NCI-H2171 (cell line): ENCODE measurements at places on chromosomes 13 and 19.

DNA sequence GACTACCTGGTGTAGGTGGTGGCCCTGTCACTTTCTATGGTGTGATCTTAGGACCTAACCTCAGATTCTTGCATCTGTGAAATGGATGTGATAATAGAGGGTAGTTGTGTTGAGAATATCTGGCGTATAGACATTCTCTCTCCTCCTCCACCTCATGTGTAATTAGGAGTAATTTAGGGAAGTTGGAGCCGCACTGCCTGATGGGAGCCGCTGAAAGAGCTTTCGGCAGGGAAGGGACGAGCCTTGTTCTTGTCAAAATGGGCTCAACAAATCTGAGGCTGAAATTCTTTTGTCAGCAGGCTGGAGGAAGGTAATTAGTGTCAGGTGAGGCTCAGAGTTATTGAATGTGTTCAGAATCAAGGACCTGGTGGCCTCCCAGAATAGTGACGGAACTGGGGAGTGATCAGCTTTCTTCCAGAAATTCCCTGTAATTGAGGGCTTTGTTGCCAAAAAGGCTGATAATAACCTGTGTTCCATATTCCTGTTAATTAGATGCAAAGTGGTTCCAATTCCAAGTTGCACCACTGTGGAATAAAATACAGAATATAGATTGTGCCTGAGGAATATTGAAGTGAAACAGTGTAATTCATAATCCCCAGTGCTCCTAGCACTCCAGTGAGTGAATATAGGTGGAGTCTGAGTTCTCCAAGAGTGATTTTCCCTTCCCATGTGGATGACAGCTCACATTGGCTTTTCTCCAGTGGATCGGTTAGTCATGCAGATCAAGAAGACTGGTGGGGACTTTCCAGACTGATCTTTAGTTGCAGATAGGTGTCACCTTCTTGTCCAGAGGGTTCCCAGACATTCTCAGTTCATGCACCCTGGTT lies 47.5 kb downstream of the SPATA13 start:
- DNase-seq: no peak

DNA sequence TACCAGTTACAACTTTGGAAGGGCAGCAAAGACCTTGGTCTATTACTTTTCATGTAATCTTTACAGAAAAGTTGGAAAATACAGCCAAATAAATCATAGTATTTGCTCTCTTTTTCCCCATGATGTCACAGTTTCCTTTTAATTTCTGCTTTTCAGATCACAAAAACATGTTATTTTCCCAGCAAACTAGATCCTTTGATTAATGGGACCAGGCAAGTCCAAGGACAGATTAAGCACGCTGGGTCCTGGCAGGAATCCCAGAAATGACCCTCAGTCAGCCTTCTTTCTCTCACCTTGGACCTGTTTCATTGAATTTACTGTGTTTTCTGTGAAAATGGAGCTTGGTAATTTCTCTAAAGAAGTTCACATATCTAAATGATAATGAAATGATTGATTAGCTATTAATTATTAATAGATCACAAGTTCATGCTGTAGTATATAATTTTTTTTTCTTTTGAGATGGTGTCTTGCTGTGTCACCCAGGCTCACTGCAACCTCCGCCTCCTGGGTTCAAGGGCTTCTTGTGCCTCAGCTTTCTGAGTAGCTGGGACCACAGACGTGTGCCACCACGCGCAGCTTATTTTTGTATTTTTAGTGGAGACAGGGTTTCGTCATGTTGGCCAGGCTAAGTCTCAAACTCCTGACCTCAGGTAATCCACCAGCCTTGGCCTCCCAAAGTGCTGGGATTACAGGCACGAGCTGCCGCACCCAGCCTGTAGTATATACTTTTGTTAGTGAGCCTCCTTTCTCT lies 16.0 kb downstream of the SPATA13 start:
- DNase-seq: no peak

- no peak for DNase-seq
Measured at GRCh38 chr13:98880677-98881076, 97.2 kb downstream of the DOCK9 start.

GRCh38 chr19:4083677-4084546 lies 17.2 kb upstream of the ZBTB7A start:
- DNase-seq: no peak

- DNase-seq: no peak
Measured at GRCh38 chr19:38692458-38693379, 45.3 kb downstream of the ACTN4 start.

DNA sequence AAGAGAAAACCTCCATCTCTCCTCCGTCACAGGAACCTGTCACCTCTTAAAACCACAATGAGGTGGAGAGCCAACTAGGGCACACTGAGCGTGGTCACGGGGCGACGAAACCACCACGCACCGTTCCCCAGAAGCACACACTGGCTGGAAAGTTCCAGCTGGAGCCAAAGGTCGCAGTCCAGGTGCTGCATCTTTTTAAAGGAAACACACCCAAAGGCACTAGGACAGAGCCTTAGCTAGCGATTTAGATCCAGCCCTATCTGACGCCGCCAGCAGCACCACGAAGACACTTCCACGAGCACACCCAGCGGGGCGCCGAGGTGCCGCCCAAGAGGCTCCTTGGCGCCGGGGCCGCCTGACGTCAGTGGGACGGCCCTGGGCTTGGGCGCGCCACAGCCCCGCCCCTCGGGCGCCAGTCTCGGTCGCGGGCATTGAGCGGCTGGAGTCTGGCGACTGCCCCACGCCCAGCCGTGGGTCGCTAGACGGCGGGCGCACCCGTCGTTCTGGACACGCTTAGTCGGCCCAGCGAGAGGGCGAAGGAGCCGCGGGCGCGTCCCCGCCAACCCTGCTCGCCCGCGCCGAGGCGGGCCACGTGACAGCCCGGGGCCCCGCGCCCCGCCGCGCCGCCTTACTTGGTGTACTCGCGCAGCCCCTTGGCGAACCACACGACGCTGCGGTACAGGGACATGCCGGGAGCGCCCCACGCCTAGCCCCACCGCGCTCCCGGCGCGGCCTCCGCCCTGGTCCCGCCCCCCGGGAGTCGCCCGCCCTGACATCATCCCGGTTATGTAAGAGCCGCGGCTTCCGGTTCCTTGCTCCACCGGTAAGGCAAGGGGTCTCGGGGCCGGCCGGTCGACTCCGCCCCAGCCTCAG lies at the start of gene DHRS12:
Gene DHRS12 (minus strand): TSS at position 742 of the 873 bp plus-strand sequence. CDS start 4,504 bp downstream, outside the sequence.
- DNase-seq: peak; percentile 92

GRCh38 chr13:48268019-48268418 lies 35.0 kb downstream of the ITM2B start:
- DNase-seq: no peak

DNA sequence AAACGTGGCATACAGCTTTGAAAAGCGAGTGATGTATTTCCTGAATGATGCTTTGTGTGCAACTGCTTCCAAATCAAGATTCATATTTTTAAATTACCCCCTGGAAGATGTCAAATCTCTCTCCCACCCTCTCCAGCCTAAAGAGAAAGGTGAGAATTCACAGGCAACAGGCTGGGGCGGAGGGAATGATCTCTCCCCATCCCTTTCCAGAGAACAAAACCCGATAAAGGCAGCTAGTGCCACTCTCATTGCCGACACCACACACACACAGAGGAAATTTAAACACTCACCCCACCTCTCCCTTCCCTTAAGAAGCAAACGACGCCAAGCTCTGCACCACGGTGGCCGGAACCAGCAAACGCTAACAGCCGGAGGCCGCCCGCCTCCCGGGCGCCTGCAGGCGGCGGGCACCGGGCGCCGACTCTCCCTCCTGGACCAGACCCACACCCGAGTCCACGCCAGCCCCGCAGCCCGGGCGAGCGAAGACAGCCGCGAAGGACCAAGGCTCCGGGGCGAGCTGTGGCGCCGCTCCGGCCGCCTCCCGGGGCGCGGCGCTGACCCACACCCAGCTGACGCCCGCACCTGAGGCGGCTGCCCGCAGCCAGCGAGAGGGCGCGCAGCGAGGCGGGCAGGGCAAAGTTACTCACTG lies 477 bp downstream of the LNX2 start:
- DNase-seq: no peak

GRCh38 chr19:12864721-12865715 lies 16.2 kb downstream of the DNASE2 start:
- DNase-seq: no peak

GRCh38 chr13:94433055-94433961 lies 46.2 kb downstream of the DCT start:
- DNase-seq: peak; percentile 81

DNA sequence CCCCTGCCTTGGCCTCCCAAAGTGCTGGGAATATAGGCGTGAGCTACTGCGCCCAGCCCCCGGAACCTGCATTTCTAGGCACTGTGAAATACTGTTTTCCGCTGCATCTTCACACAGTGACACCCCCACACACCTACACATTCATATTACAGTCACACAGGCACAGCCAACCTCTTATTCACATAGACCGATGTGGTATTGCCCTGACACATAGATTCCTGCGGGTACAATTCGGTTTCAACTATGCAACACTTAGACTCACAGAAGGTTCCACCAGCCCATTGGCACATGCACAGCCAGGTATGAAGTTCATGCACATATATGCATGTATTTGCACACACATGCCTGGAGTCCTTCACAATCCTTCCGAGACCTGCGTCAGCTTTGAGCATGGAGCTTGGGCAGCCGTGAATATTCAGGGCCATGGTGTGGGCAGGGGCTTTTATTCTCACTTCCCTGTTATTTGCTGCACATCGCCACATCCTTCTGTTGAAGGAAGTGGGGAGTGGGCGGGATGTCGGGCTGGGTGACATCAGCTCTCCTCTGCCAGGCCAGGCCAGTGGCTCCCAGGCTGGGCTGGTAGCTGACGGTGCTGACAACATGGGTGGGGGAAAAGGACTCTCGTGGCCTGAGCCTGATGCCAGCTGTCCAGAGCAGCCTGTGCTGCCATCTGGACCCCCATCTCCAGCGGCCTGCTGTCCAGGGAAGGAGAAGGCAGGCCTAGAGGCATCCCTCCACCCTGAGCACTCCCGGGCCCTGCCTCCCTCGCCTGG lies 5.4 kb upstream of the CDC37 start:
- no peak for DNase-seq

GRCh38 chr19:13093407-13094105 lies 9.1 kb downstream of the LYL1 start:
- peak; percentile 43 for DNase-seq

GRCh38 chr13:21905486-21905885 lies 234.6 kb downstream of the FGF9 start:
- no peak for DNase-seq

GRCh38 chr19:2495130-2495641 lies 19.3 kb downstream of the GADD45B start:
- DNase-seq: no peak

GRCh38 chr19:38452430-38453366 lies 19.2 kb downstream of the RYR1 start:
- no peak for DNase-seq
